Stimulated activated CD8-positive, alpha-beta memory T cell treated with anti-CD3 and anti-CD28 coated beads, Interleukin-4, amount 100 ng/mL, for 4 hours (primary cell): ENCODE measurements at places on chromosomes 12 and 14.

DNA sequence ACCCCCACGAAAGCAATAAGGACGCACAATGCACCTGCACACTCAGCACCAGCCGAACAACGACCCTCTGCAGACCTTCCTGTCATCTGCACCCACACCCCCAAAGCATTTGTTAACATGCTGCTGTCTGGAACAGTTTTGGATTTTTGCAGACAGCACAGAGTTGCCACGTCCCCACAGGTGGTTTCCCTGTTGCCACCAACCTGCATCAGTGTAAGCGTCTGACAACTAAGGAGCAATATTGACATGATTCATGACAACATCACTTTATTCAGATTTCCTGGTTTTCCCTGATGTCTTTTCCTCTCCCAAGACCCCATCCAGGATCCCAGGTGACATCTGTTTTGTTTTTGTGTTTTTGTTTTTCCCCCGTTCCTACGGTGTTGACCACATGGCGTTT, 150.7 kb upstream of the C14orf180 start:
- DNase-seq: no peak

- DNase-seq: no peak
Measured at GRCh38 chr12:51823875-51824565, 24.5 kb downstream of the FIGNL2 start.

GRCh38 chr12:69918287-69918686, 93.3 kb downstream of the MYRFL start:
- DNase-seq: no peak

DNA sequence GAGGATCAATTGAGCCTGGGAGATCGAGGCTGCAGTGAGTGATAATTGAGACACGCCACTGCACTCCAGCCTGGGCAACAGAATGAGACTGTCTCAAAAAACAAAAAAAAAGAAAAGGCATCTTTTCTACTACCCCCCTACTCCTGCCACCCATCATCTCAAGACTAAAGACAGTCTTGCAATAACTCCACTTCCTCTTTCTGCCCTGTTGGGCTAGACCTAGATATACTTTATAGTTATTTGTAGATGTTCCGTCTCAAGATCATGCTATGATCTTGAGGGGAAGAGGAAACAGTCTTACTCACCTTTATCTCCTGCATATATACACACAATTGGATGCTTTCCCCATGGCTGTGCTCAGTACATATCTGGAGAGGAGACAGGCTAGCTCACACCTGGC, 12.1 kb upstream of the ESPL1 start:
- DNase-seq: no peak
